Heart right ventricle (tissue), 16 donors: ENCODE measurements at places on chromosomes 7 and 10. TPM values are rescaled to one million over a fixed set of nuclear protein-coding genes. Genes with fewer than 3 reads are reported as not detected.

The UBN2 gene
- 4.6 TPM for polyA plus RNA-seq

GRCh38 chr7:111363099-111363498 lies 199.2 kb downstream of the IMMP2L start:
- H3K4me1 ChIP-seq: no peaks in the 10 kb centered on the region
- H3K36me3 ChIP-seq: no peaks in the 10 kb centered on the region
- H3K4me3 ChIP-seq: no peak overlapping the region
- no peaks in the 10 kb centered on the region for H3K27me3 ChIP-seq
- no peak for DNase-seq
- H3K27ac ChIP-seq: no peak overlapping the region

The WEE2 gene
- not detected for polyA plus RNA-seq

DNA sequence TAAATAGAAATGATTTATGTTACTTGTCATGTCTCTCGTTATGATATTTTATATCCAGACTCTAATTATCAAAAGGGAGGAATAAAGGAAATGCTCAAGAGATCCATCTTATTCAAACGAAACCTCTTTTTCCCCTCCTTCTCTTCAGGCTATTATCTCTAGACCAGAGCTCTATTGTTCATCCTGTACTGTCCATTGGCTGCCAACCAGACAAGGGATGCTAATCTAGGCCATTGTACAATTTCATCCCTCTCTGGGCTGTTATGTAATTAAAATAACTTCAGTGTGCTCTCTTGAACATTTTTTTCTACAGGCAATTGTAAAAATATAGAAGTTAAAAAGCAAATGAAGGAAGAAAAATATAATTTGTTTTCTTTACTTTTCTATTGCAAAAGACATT lies 220.4 kb downstream of the HDAC9 start:
- no peaks in the 10 kb centered on the region for H3K27me3 ChIP-seq
- no peak for DNase-seq
- no peak overlapping the region for H3K27ac ChIP-seq
- no peaks in the 10 kb centered on the region for H3K4me1 ChIP-seq
- no peaks in the 10 kb centered on the region for H3K36me3 ChIP-seq
